ENCODE measurements at places on chromosomes 7 and 10. TPM values are rescaled to one million over a fixed set of nuclear protein-coding genes. Genes with fewer than 3 reads are reported as not detected.

- peak; percentile 41 for DNase-seq
Measured at GRCh38 chr7:48154792-48155413, 16.4 kb upstream of the ABCA13 start.

Gene CARD11
- total RNA-seq = 2.9 TPM

DNA sequence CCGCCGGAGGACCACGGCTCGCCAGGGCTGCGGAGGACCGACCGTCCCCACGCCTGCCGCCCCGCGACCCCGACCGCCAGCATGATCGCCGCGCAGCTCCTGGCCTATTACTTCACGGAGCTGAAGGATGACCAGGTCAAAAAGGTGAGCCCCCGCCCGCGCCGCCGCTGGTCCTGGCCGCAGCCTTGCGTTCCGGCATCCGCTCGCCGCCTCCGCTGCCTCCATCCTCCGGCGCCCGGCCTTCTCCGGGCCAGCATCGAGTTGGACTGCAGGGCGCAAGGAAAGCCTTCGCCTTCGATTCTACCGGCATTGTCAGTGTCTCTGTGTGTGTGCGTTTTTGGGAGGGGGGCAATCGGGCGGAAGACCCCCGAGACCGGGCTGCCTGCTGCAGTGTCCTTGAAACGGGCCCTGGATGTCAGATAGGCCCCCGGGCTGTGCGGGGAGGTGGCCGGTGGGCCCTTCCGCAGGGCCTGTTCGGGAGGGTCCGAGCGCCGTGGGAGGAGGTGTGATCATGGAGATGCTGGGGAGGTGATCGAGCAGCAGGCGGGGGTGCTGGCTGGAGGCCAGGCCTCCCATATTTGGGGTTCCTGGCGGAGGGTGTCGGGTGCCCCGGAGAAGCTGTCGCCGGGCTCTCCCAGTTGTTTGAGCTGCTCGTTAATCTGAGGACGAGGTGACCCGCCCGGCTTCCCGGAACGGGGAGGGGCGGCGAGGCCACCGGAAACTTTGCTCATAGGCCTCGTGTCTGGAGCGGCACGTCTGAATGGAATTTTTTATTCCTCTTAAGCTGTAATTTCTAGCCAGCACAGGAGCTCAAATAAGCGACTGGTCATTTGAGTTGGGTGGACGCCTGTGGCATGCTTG is 40.8 kb downstream of the HK1 start:
- peak; percentile 68 for DNase-seq

DNA sequence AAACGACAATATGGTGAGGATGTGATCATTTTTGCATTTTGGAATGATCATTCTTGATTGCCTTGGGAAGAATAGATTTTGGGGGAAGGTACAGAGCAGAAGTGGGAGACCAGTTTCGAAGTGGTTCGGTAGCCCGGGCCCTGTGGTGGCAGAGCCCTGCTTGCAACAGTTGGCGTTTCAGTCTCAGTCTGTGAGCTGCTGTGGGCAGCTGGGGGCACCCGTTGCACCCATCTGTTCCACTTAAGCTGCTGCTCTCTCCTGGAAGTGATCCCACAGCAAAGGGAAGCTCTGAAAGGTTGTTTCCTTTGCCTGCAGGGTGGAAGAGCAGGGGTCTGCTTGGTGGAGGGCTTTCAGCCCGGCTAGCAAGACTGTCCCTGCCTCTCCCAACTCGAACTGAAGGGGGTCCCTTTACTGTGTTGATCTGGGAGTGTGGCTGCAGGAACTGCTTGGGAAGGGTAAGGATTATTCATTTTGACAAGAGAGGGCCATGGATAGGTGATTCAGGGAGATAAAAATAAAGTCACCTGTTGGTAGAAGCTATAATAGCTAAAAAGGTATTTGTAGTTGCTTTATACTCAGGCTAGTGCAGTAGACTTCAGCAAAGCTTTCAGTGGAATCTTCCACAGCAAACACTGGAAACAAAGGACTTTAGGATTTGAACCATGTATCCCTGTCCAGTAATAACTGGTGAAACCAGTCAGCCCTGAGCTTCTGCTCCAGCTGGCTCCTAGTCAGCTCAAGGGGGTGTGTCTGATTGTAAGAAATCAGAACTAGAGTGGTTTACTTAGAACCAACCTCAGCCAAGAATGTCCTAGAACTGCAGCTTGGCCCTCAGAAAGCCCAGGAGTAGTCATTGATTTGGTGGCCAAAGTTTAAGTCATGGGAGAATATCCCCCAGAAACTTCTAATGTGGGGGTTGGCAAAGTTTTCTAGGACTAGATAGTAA is 53.1 kb upstream of the PDCD4 start:
- DNase-seq = no peak

- no peak for DNase-seq
Measured at GRCh38 chr7:4713183-4713784, 31.2 kb downstream of the FOXK1 start.

Gene ANKRD61
- total RNA-seq = 8.4 TPM

Gene NPC1L1
- 0.55 TPM for total RNA-seq

- DNase-seq = no peak
Measured at GRCh38 chr10:48573045-48573444, 31.8 kb downstream of the ARHGAP22 start.
